ENCODE measurements at places on chromosomes 12 and 14. TPM values are rescaled to one million over a fixed set of nuclear protein-coding genes. Genes with fewer than 3 reads are reported as not detected.

The CLEC4A gene
- not detected for total RNA-seq

The TTC8 gene
- 21.8 TPM for total RNA-seq

The MANSC4 gene
- total RNA-seq, result not detected

The TSPAN8 gene
- 1.2 TPM for total RNA-seq

DNA sequence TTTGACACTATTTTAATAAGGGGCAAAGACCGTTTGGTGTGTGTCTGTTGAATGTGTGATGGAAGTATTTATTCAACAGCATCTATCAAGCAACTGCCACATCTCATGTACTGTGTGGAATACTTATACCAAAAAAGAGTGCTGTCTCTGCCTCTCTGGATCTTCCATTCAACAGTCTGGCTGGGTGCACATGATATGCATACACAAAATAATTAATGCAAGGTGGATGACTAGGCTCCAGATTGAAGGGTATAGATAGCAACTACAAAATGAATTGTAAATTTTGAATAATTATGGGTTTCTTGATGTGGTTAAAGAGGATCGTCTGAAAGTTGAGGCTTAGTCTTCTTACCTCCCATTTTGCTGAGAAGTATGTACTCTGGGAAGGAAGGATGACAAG, 145.9 kb upstream of the OTX2 start:
- DNase-seq, result no peak

DNA sequence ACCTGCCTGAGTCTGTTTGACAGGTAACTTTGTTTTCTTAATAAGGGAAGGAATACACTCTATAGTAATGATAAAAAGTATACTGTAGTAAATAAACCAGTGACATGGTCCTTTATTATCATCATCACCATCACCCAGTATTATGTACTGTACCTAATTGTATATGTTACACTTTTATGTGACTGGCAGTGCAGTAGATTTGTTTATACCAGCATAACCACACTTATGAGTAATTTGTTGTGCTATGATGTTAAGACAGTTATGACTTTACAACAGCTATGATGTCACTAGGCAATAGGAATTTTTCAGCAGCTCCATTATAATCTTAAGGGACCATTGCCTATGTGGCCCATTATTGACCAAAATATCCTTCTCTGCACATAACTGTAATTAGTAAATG, 155.0 kb downstream of the NUBPL start:
- DNase-seq, result no peak

DNA sequence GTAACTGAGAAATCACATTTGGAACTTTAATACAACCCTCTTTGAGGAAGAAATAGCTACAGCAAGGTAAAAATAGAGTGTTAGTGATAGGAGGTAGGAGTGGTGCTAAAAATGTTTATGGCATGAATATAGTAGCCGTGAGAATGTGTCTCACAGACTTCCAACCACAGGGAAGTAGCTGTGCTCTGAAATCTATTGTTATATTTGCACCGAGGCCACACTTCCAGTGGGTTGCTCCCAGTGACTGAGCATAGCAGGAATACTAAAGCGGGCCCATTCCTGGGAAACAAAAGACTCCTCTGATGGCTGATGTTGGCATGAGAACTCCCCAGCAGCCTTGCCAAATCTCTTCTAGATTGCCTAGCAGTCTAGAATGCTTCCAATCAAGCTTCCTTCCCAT, 174.1 kb upstream of the PLXNC1 start:
- no peak for DNase-seq

DNA sequence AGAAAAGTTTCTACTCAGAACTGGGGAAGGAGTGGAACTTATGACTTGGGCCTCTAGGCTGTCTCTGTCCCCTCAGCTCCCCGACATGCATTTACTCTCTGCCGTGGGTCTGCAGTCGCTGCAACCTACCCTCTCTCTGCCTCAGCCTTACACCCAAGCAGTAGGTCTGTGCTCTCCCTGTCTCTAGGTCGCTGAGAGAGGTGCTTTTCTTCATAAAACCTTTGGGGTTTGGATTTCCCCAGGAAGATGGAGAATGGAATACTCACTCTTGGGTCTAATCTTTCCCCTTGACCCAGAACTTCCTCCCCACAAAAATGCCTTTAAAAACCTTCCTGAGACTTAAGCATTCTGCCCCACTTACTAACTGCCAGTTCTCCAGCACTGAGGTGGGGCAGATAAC, 12.9 kb downstream of the GPR84 start:
- DNase-seq, result no peak

DNA sequence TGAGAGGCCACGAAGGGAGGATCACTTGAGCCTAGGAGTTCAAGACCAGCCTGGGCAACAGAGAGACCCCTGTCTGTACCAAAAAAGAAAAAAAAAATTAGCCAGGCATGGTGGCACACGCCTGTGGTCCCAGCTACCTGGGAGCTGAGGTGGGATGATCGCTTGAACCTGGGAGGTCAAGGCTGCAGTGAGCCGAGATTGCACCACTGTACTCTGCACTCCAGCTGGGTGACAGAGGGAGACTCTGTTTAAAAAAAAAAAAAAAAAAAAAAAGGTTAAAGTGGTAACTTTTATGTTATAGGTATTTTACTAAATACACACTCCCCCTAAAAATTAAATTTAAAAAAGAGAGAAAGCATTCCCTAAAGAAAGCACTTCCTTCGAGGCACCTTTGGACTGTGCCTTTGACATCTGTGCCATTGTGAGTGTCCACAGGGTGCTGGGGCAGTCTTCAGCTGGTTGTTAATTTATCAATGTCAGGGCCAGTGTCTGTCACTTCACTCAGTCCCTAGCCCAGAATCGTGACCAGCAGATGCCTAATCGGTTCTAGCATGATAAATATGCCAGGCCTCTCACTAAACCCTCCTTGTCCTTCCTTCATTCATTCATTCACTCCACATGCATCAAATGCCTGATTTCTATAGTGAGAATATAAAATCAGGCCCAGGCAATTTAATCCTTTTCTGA, 63.1 kb downstream of the B4GALNT3 start:
- DNase-seq, result no peak

GRCh38 chr12:33759279-33759678, 263.0 kb upstream of the ALG10 start:
- DNase-seq, result no peak

DNA sequence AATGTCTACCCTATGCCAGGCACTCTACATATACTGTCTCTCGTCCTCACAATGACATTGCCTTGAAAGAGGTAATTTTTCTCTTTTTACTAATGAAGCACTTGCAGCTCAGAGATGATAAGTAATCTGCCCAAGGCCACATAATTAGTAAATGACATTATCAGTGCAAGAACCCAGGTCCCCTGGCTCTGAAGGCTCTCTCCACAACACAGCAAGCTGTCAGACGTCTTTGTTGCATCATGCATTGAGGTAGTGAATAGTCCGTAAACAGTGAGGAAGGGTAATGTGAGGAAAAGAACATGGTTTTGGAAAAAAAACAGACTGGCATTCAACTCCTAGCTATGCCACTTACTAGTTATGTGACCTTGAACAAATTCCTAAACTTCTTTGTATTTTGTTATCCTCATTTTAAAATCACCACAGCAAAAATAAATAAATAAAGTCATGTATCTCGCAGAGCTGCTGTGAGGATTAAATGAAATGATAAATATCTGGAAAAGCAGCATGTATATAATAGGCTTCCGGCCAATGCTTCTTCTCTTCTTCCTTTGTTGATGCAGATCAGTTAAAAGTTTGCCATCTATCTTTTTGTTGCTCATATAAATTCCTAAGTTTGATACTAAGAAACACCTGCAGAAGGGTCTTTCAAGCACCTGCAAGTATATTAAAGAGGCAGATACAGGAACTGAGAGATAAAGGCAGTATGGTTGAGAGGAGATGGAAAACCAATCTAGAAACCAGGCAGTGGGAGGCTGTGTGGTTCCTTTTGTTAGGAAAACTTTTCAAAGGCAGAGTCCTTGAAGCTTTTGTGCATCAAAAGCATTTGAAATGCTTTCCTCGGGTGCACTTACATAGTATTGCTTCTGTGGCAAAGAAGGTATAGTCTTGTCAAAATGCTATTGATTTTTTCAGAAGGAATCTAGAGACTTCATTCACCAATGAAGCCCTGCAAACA, 82.8 kb downstream of the BTG1 start:
- DNase-seq, result no peak

DNA sequence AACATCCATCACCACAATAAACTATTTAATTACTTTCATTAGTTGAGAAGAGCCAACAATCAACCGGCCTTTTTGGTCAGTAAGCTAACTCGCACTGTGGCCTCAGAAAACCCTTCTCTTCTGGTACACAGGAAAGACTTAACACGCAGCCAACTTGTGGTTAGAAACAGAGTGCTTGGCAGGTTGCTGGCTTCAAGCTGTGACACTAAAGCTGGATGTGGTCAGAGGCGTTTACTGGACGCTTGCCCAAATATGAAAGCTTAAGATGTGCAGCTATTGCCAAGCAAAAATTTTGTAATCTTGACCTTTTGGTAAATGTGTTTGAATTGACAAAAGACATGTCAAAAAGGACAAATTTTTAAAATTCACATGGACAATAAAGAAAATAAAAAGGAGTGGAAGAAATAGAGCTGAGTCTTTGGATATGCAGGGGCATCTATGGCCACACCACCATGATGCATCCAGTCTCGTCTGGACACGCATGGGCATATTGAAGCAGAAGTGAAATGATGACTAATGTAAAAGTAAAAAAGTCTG, 2.6 kb upstream of the KLRK1 start:
- DNase-seq, result peak; percentile 97

GRCh38 chr12:75960086-75960910, 71.3 kb downstream of the PHLDA1 start:
- no peak for DNase-seq

- DNase-seq, result peak; percentile 67
Observed at GRCh38 chr12:66693901-66694513, 15.1 kb upstream of the GRIP1 start.

GRCh38 chr12:90908465-90908864, 46.5 kb downstream of the CCER1 start:
- peak; percentile 5 for DNase-seq

DNA sequence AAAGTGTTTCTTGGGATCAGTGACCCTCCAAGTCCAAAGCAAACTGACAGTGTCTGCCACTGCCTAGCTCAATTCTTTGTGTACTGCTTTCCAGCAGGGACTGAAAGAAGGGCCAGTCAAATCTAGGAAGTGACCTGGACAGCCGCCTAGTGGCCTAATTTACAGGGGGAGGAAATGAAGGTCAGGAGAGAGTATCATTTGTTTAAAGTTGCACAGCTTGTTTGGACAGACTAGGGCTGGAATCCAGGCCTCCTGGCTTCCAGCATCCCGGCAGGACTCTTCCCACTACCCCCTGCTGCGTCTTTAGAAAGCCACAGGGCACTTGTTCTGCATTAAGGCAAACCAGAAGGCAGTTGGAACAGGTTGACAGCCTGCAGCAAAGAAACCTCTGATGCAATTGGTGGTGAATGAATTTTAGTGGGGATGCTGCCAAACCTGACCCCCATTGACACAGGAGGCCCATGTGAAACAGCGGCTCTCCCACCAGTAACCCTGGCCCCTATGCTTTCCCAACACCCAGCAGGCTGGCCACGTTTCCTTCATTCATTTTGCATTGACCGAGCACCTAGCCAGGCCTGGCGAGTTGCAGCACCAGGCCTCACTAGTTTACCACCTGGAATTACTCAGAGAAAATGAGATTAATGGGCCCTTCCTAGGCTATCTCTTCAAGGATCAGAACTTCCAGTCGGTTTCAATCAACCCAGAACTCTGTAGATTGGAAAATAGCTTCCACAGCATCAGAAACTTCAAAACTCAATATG, 28.2 kb downstream of the GALNT16 start:
- DNase-seq, result peak; percentile 17

DNA sequence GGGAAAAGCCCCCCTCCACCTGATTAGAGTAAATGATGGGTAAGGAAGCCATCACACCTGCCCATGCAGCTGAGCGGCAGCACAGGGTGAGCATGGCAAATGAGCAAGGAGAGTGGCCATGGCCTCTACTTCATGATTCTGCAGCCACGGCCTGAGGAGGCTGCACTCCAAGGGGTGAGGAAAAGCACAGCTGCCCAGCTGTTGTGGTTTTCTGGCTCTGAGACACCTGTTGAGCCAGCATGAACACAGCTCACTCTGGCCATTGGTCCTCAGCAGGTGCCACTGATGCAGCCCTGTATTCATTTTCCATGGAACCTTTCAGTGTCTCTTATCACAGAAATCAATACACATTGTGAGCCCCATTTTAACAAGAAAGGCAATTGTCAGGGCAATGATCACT, 707.2 kb downstream of the AACS start:
- DNase-seq, result no peak

GRCh38 chr12:68222326-68222725, 3.3 kb downstream of the IL26 start:
- DNase-seq, result no peak

GRCh38 chr14:23168246-23168645, 15.2 kb downstream of the SLC7A8 start:
- no peak for DNase-seq

GRCh38 chr12:87943762-87944161, 85.4 kb downstream of the C12orf50 start:
- DNase-seq, result no peak

- peak; percentile 44 for DNase-seq
Observed at GRCh38 chr14:30974628-30975027, 50.8 kb upstream of the AP4S1 start.

GRCh38 chr14:24817212-24818057, 183.4 kb upstream of the GZMB start:
- DNase-seq, result peak; percentile 11

DNA sequence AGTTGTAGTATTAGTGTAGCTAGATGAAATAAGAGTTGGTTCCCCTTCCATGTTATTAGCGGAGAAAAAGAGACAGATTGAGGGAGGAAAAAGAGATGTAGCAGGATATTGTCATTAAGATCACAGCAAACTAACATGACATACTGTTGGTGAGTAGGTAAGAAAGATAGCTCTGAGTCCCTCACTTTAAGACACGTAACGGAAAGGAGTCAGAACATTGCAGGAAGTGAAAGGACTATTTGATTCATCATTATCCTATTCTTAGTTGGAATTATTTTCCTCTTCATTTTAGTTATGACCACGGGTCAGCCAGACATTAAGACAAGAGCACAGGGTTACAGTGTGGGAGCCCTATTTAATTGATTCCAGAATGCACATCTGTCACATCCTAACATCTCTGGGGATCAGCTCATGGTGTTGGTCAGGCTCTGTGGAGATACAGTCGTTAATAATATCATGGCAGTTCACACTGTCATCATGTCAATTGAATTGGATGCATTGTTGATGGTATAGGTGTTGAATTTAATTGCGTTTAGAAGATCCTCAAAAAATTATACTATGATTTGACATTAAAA, 55.0 kb downstream of the TMX1 start:
- DNase-seq, result no peak

GRCh38 chr14:70718383-70719118, 76.8 kb downstream of the TTC9 start:
- DNase-seq, result no peak

Data from H4 (cell line).